ENCODE measurements at places on chromosomes 6 and 20.

GRCh38 chr6:45563041-45563440 lies 185.3 kb upstream of the SUPT3H start:
- no peak for DNase-seq

- no peak for DNase-seq
Observed at GRCh38 chr6:168578036-168578435, 137.1 kb downstream of the SMOC2 start.

GRCh38 chr6:8180327-8181159 lies 78.2 kb upstream of the EEF1E1 start:
- no peak for DNase-seq

DNA sequence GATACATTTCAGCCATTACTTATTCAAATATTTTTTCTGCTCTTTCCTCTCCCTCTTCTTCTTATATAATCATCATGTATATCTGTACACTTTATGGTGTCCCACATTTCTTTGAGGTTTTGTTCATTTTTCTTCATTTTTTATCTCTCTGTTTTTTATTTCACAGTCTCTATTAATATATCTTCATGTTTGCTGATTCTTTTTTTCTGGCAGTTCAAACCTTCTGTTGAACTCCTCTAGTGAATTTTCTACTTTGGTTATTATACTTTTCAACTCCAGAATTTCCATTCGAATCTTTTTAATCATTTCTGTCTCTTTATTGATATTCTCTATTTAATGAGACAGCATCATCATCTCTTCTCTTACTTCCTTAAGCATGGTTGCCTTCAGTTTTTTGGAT lies 38.9 kb upstream of the FOXC1 start:
- DNase-seq = no peak

DNA sequence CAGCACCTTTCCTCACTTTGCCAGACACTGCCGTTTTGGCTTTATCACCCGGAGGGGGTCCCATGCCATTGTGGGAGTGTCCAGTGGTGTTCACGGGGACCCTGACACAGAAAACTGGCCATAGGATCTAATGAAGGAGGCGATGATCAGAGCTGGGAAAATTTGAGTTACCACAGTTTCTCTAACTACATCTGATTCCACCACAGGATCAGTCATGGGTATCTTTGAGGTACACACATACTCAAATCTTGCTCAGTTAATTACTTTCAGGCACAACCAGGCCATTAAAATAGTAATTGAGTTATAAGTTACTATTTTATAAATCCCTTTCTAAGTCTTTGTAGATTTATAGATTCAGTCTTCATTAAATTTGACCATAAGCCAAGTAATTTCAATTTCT lies 215.1 kb downstream of the PRL start:
- no peak for DNase-seq

- no peak for DNase-seq
Observed at GRCh38 chr20:6711951-6712649, 55.4 kb upstream of the BMP2 start.

GRCh38 chr20:54474866-54475265 lies 527 bp upstream of the DOK5 start:
- DNase-seq = no peak

DNA sequence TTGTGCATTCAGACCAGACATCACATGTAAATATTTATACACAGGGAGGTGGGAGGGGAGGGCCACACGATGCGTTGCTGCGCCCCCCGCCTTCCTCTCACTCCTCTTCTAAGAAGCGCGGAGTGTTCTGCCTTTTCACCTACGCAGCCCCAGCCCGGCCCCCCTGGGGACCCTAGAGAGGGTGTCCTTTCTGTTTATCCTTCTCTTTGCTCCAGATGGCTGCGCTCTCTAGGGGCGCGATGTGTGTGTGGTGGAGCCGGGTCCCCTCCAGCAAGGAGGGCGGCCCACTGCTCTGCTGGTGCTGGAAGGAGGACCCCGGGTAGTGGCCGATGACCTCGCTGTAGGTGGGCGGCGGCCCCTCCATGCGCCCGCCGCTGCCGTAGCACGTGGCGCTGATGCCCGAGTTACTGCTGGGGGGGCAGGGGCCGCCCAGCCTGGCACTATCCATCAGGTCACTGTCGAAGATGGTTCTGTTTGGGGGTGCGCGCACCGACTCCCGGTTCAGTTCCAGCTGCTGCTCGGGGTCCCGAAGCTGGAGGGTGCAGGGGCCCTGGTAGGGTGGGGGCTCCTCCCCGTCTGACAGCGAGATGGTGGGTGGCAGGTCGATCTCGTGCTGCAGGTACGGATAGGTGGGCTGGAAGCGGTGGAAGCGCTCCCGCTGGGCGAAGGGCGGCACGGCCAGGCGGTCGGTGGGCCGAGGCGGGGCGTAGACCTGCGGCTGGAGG lies 31.8 kb upstream of the ZBP1 start:
- DNase-seq = no peak

GRCh38 chr20:25984933-25985332 lies 288.3 kb upstream of the ZNF337 start:
- DNase-seq = peak; percentile 48

GRCh38 chr6:144500892-144501291 lies 215.8 kb downstream of the UTRN start:
- no peak for DNase-seq

DNA sequence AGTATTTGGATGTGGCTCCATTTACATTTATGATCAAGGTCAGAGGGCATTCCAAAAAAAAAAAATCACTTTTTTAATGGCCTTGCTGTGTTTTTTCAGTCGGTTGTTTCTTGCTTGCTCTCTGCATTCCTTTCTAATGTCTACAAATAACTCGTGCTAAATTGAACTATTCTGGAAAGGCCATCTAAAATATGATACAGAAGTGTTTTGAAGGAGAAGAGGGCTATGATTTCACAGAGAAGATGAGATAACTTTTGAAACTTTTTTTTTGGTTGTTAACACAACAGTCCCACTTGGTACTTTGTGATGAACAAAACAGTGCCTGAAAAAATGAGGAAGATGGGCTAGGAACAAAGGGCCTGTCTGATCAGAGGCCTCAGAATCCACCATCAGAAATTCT lies 156.1 kb upstream of the SMLR1 start:
- no peak for DNase-seq

DNA sequence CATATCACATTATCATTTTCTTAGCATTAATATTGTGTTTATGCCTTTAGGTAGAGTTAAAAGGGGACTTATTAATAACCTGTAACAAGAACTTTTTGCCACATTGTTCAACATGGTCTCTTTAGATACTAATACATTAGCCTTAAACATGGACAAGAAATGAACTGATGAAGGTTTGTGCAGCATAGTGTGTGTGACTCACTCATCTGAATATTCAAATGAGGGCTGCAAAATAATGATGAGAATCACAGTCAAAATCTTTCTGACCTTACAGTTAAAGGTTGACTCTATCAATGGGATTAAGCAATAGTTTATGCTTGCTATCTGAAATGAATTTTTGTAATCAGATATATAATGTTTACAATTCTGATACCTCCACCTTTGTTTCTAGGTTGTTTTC lies 1189.3 kb upstream of the CITED2 start:
- no peak for DNase-seq

DNA sequence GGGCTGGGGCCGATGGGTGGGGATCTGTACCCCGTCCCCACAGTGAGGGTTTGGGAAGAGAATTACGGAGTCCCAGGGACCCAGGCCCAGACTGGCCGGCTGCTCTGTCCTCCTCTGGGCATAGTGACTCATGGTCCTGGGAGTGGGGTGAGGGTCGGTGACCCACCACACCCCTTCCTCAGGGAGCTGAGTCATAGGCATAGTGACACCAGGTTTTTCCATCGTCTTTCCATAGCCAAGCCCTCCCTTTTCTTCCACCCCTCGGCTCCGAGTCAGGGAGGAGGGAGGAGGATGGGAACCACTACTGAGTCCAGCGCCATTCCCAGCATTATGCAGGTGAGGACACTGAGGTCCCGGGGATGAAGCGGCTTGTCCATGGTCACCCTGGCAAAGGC lies 8.9 kb downstream of the CYP21A2 start:
- DNase-seq = no peak

DNA sequence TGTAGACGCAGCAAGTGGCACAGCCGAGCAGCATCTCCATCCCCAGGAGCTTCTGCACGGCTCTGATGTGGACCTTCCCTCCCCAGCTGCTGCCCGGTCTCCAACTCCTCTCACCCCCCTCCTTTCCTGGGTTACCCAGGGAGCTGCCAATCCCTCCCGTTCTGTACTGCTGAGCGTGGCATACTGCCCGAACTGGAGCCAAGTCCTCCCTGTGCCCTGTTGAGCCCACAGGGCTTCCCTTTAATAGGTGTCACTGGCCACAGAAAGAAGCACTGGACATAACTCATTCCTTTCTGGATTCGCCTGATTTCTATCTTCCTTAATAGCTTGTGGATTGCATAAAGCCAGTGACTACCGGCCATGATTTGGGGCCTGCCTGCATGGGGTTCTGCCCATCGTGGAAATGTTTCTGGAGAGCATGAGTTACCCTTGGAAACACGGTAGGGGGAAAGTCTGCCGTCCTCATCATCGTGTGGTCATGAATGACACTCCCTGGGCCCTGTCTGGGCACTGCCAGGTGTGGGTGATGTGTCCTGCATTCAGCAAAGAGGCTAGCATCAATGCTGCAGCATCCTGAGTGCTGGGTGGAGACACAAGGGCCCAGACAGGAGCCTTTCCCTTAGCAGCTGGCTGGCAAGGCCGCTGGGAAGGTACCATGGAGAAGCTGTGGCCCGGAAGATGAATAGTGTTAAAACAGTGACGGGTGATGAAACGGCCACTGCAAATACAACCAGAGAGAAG lies 189.7 kb downstream of the SYNDIG1 start:
- no peak for DNase-seq

DNA sequence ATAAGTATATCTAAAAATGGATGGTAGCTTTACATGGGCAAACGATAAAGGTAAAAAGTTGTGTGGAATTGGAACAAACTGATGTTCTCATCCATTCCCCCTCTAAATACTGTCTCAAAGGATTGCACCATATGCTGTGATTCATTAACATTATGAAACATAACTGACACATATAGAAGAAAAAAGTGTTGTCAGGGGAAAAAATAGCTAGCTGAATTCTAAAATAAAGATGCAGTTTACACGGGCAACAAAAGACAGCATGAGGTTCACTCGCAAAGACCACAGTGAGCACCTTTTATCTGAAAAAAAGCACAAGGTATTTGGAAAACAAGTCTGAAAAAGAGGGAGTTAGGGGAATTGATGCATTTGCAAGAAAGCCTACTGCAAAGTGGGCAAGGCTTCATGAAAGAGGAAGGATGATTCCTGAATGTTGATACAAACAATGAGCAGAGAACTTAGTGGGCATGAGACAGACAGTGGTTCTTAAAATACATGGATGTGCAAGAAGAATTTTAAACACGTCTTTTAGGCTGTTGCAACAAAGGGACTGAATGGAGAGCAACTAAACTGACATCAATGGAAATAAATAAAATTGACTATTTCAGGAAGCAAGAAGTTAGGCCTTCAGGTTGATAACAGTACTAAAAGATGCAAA lies 280.9 kb downstream of the KIF16B start:
- DNase-seq = no peak

- DNase-seq = no peak
Observed at GRCh38 chr6:141532211-141532610, 600.5 kb upstream of the GJE1 start.

DNA sequence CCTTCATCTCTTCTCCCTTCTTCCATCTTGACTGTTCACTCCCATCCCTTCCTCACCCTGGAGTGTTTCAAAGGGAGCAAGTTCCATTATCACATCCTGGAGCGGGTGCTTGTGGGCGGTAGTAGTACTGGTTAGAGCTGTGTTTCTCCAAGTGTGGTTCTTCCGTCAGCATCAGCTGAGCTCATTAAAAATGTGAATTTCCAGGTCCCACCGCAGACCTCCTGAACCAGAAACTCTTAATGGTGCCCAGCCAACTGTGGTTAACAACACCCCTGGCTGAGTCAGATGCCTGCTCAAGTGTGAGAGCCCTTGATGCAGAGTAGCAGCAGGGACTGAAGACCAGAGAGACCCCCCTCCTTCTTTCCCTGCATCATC lies 24.4 kb downstream of the ANGPT4 start:
- no peak for DNase-seq

- no peak for DNase-seq
Observed at GRCh38 chr6:48378884-48379407, 267.9 kb upstream of the PTCHD4 start.

DNA sequence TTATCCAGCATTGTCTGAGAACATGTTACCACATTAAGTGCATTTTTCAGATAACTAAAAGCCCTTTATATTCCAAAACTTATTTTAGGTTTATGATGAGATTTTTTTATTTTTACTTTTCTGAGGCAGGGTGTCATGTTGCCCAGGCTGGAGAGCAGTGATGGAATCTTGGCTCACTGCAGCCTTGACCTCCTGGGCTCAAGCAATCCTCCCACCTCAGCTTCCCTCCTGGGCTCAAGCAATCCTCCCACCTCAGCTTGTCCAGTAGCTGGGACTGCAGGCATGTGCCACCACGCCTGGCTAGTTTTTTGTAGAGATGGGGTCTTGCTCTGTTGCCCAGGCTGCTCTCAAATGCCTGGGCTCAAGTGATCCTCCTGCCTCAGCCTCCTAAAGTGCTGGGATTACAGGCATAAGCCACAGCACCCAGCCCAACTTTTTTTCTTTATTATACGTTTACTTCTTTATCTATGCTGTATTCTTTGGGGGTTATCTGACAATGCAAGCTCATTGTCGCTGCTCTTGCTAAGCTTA lies 6.2 kb downstream of the DYNLT1 start:
- DNase-seq = no peak

GRCh38 chr6:96086745-96087144 lies 71.0 kb downstream of the FUT9 start:
- no peak for DNase-seq

- DNase-seq = no peak
Observed at GRCh38 chr20:60420676-60421229, 462.5 kb downstream of the CDH26 start.

DNA sequence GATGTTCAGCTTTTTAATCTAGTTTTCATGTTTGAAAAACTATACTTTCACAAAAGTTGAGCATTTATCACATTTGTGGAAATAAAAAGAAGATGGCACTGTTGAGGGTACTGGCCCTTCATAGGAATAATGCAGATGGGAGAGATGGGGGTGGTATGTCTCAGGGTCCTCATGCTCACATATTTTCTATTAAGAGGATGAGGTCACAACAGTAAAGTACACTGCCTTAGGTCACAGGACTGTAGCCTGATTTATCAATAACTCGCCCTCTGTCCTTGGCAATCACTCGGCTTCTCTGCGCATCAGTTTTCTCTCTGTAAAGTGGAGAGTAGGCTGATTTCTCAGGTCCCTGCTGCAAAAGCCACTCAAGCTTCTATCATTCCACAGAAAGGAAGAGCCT lies 55.9 kb downstream of the PPP1R3G start:
- no peak for DNase-seq

GRCh38 chr20:53971096-53971683 lies 99.2 kb downstream of the BCAS1 start:
- DNase-seq = no peak

- DNase-seq = no peak
Observed at GRCh38 chr6:139143111-139143510, 8.2 kb downstream of the HECA start.

DNA sequence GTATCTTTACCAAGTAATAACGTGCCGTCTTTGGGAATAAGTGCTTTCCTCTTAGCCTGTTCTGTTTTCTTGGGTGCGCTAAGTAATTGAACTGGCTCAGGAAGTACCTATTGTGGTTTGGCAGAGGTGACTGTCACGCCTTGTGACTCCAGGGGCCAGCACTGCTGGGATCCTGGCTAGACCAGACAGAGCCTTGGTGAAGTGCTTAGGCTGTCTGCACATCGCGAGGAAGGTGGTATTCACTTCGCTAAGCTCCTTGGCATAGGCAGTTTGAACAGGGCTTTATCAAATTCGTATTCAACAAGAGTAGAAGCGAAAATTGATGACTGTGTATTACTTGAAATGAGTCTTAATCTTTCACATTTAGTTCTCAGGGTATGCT lies 17.6 kb downstream of the PRDM1 start:
- DNase-seq = no peak

GRCh38 chr20:19616620-19617019 lies 141.4 kb upstream of the RIN2 start:
- no peak for DNase-seq

Data from stimulated activated CD4-positive, alpha-beta T cell treated with anti-CD3 and anti-CD28 coated beads, Interleukin-1b, Interleukin-23, amount 100 ng/mL, for 4 hours (primary cell).